Ascending aorta (tissue), 2 donors: ENCODE measurements at places on chromosomes 2 and 18.

DNA sequence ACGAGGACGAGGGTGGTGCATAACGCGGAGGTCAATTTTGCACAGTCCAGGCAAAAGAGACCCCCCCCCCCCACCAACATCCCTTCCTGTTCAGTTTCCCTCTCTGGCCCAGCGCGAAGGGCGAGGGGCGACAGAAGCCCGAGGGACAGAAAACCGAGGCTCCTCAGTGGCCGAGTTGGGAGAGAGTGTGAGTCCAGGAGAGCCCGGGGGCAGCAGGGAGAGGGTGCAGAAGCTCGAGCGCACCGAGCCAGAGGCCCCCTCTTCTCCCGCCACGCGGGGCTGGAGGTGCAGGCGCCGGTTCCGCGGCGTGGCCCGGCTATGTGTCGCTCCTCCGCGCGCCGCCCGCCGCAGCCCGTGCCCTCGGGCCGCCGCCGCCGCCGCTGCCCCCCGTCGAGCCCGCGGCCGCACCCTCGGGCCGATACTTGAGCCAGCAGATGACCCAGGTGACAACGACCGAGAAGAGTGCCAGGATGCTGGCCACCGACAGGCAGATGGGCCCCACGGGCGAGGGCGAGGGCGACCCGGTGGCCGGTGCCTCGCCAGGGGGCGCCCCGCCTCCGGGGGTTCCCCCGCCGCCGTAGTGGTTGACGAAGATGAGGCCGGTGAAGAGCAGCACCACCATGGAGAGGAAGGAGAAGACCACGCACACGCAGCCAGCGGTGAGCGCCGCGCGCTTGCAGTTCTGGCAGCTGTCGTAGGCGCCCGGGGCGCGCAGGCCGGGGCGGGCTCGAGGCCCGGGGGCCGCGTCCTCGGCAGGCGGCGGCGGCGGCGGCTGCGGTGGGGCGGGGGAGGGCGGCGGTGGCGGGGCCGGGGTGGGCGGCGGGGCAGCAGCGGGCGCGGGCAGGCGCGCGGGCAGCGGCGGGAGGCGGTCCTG is 20.2 kb upstream of the PAX3 start:
- H3K36me3 ChIP-seq, result no peaks in the 10 kb centered on the region
- peak overlapping the region; percentile 45 for H3K4me3 ChIP-seq
- no peak for DNase-seq
- H3K27me3 ChIP-seq, result peaks cover 18% of the 10 kb centered on the region

DNA sequence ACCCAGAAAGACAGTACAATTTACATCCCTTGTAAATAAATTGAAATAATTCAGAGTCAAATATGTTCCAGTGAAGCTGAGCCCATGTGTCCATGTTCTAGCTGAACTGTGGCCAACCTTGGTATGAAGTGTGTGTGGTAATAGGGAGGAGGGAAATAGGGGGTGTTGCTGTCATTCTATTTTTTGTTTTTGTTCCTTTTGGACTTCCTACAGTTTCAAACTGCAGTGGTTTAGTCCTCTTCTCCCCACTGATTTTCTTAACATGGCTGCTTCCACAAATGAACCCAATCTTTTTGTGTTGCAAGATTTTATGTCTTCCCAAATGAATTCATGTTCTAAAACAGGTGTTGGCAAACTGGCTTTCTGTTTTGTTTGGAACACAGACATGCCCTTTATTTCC is 156.9 kb downstream of the CCBE1 start:
- H3K27me3 ChIP-seq, result no peaks in the 10 kb centered on the region
- no peak overlapping the region for H3K27ac ChIP-seq
- no peak overlapping the region for H3K4me3 ChIP-seq

GRCh38 chr2:106584304-106584954 is 97.3 kb downstream of the CD8B2 start:
- H3K27ac ChIP-seq, result no peak overlapping the region
- no peak overlapping the region for H3K4me3 ChIP-seq
- no peaks in the 10 kb centered on the region for H3K36me3 ChIP-seq

DNA sequence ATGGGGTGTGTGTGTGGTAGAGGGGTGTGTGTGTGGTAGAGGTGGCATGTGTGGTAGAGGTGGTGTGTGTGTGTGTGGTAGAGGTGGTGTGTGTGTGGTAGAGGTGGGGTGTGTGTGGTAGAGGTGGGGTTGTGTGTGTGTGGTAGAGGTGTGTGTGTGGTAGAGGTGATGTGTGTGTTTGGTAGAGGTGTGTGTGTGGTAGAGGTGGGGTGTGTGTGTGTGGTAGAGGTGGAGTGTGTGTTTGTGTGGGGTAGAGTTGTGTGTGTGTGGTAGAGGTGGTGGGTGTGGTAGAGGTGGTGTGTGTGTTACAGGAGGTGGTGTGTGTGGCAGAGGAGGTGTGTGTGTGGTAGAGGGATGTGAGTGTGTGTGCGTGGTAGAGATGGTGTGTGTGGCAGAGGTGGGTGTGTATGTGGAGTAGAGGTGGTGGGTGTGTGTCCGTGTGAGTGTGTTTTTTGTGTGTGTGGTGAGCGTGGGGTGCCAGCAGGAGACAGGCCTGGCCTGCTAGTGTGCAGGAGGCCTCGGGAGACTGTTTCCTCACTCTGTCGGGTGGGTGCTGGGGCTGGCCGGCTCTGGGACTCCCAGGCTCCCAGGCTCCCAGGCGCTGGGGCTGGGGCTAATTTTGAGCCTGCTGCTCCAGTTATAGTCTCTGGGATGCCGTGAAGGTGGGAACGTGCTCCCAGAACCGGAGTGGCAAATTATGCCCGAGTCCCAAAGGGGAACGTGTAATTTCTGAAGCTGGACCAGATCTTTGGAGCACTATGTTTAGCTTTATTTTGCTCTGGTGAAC is 165.2 kb downstream of the DYSF start:
- no peaks in the 10 kb centered on the region for H3K36me3 ChIP-seq
- DNase-seq, result peak; percentile 69
- H3K27ac ChIP-seq, result peak overlapping the region; percentile 86
- peaks cover 27% of the 10 kb centered on the region for H3K4me1 ChIP-seq

GRCh38 chr18:55261253-55261652 is 302.0 kb upstream of the CCDC68 start:
- no peak overlapping the region for H3K4me3 ChIP-seq
- H3K4me1 ChIP-seq, result peaks cover 6% of the 10 kb centered on the region
- no peak for DNase-seq
- no peak overlapping the region for H3K27ac ChIP-seq
- no peaks in the 10 kb centered on the region for H3K27me3 ChIP-seq

DNA sequence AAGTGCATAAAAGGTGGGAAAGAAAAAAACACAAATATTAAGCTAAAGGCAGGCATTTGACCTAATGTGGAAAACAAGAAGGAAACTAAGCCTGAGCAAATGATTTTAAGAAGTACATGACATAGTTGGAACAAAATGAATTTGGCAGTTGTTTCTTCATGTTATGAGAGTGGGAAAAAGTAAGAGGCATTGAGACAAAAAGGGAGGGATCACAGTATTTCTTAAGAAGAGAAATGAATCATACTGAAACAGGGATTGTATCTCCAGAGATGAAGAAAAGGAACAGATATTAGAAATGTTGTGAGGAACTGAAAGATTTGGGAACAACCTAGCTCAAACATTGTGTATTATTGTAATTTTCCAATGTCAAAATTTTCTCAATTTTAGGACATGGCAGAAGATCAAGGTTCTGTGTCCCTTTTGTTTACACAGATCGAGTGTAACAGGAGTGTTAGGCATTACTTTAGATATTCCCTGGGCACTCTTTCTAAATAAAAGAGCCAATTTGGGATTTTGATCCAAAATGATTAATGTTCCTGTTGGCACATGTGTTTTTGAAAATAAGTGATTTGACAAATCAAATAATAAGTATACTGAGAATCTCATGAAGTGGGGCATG is 98.6 kb downstream of the CALCRL start:
- peak overlapping the region; percentile 5 for H3K4me3 ChIP-seq
- H3K27ac ChIP-seq, result no peak overlapping the region
- H3K4me1 ChIP-seq, result no peaks in the 10 kb centered on the region
- no peaks in the 10 kb centered on the region for H3K27me3 ChIP-seq
- H3K36me3 ChIP-seq, result no peaks in the 10 kb centered on the region

DNA sequence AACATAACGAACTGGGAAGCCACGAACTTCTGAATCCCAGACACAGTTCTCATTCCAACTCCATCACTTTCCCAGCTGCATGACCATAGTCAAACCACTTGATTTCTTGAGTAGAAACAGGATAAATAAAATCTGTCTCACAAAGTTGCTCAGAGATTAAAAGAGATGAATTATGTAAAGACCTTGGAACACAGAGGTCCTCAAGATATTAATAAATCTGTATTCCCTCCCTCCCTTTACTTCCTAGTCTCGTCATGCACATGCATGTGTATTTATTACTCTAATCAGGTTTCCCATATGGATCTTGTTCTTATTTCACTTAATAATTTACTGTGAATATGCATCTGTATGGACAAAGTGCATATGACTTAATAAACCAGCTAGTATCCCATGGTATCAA is 21.1 kb upstream of the CSRNP3 start:
- H3K27ac ChIP-seq, result no peak overlapping the region
- no peak overlapping the region for H3K4me3 ChIP-seq
- H3K4me1 ChIP-seq, result no peaks in the 10 kb centered on the region
- no peaks in the 10 kb centered on the region for H3K27me3 ChIP-seq

- peaks cover 20% of the 10 kb centered on the region for H3K4me1 ChIP-seq
- H3K36me3 ChIP-seq, result no peaks in the 10 kb centered on the region
- H3K4me3 ChIP-seq, result no peak overlapping the region
- peak overlapping the region; percentile 57 for H3K27ac ChIP-seq
- no peak for DNase-seq
Observed at GRCh38 chr2:152165306-152165705, 10.3 kb downstream of the STAM2 start.

GRCh38 chr2:105235388-105236059 is 6.0 kb upstream of the GPR45 start:
- H3K4me1 ChIP-seq, result no peaks in the 10 kb centered on the region
- H3K36me3 ChIP-seq, result no peaks in the 10 kb centered on the region
- H3K27me3 ChIP-seq, result no peaks in the 10 kb centered on the region
- no peak overlapping the region for H3K4me3 ChIP-seq
- no peak for DNase-seq
- H3K27ac ChIP-seq, result no peak overlapping the region

- no peak for DNase-seq
- no peaks in the 10 kb centered on the region for H3K36me3 ChIP-seq
- peaks cover 7% of the 10 kb centered on the region for H3K4me1 ChIP-seq
- H3K4me3 ChIP-seq, result no peak overlapping the region
- H3K27ac ChIP-seq, result no peak overlapping the region
- peaks cover 5% of the 10 kb centered on the region for H3K27me3 ChIP-seq
Observed at GRCh38 chr18:74454279-74454751, 2.8 kb downstream of the DIPK1C start.

DNA sequence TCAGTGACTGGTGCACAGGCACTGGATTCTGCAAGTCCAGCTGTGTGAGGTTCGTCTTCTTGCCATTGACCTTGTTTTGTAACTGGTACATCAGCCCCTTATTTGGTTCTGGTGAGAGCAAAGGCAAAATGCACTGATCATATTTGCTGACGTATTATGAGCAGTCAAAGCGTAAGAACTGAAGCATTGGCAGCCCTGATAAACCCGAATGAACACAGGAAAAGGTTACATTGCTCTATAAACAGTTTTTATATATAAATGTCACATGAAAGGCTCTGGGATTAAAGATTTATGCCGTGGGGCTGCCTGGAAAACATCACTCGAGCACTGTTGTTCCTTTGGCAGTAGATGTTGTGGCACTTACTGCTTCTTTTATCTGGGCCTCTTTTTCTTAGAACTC is 167.9 kb downstream of the IRS1 start:
- H3K4me3 ChIP-seq, result no peak overlapping the region
- H3K27ac ChIP-seq, result no peak overlapping the region
- H3K27me3 ChIP-seq, result no peaks in the 10 kb centered on the region
- H3K4me1 ChIP-seq, result no peaks in the 10 kb centered on the region
- no peaks in the 10 kb centered on the region for H3K36me3 ChIP-seq

DNA sequence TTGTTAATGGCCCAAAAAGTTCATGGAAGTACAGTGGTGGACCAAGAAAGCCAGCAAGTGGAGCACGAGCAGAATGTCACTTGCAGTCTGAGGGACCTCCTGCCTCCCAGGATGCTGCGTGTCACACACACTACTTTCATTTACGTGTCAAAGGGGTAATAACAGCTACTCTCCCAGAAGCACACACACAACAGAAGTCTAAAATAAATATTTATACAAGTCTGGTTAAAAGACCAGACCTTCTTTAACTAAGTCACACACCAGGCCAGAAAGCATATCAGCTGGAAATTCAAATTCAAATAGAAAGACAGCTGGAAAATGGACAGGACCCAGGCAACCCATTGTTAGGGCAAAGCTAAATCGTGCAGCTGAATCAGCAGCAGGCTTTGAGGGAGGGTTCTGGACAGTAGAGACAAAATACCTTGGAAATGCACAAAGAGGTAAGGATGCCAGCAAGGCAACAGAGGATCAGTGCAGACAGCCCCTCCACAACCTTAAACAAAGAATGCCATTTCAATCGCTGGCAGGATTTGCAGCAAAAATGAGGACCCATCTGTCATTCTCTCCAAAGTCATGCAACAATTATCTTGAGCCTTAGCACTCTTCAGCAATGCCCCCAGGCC is 160.5 kb downstream of the TMEM163 start:
- H3K36me3 ChIP-seq, result no peaks in the 10 kb centered on the region
- DNase-seq, result no peak
- no peaks in the 10 kb centered on the region for H3K27me3 ChIP-seq
- no peak overlapping the region for H3K27ac ChIP-seq
- no peak overlapping the region for H3K4me3 ChIP-seq
- no peaks in the 10 kb centered on the region for H3K4me1 ChIP-seq

DNA sequence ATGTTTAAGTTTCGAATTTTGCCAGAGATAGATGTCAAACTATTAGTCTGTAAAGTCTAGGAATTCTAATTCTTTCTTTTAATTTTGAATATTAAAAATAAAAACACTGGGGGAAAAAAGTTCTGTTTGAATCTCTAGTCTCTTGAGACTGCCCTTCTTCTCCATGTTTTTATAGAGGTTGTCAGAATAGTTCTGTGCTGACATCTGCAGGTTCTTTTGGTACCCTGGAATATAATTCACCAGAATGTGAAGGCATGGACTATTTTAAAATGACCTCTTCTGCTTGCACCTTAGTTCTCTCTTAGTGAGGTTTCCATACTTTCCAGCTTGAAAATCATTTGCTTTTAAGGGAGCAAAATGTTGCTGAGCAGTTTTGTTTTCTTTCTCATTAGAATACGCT is 121.0 kb upstream of the MSTN start:
- no peaks in the 10 kb centered on the region for H3K4me1 ChIP-seq
- no peaks in the 10 kb centered on the region for H3K36me3 ChIP-seq
- DNase-seq, result no peak
- peak overlapping the region; percentile 14 for H3K27ac ChIP-seq
- H3K4me3 ChIP-seq, result no peak overlapping the region

GRCh38 chr2:101873543-101873942 is 118.2 kb upstream of the IL1R2 start:
- DNase-seq, result no peak
- H3K4me3 ChIP-seq, result no peak overlapping the region
- H3K27ac ChIP-seq, result no peak overlapping the region
- peaks cover 48% of the 10 kb centered on the region for H3K36me3 ChIP-seq
- no peaks in the 10 kb centered on the region for H3K4me1 ChIP-seq
